ENCODE measurements at places on chromosomes 12 and 14. TPM values are rescaled to one million over a fixed set of nuclear protein-coding genes. Genes with fewer than 3 reads are reported as not detected.

DNA sequence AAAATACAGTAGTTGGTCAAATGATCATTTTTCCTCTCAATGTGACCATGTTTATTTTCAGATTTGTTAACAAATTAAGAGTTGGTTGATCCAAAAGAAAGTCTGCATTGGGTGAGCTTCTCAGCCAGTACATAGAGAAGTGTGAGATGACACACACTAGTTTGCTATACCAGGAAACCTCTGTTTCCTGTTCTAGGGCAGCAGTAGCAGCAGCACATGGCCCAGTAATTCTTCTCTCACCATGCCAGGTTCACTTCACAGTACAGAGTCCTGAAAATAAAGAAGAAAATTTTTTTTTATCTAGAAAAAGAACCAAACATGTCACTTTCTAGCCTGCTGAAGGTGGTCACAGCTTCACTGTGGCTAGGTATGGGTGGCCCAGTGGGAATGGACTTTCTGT, 250.2 kb upstream of the OR4E1 start:
- DNase-seq = no peak

Gene LMNTD1
- not detected for total RNA-seq

DNA sequence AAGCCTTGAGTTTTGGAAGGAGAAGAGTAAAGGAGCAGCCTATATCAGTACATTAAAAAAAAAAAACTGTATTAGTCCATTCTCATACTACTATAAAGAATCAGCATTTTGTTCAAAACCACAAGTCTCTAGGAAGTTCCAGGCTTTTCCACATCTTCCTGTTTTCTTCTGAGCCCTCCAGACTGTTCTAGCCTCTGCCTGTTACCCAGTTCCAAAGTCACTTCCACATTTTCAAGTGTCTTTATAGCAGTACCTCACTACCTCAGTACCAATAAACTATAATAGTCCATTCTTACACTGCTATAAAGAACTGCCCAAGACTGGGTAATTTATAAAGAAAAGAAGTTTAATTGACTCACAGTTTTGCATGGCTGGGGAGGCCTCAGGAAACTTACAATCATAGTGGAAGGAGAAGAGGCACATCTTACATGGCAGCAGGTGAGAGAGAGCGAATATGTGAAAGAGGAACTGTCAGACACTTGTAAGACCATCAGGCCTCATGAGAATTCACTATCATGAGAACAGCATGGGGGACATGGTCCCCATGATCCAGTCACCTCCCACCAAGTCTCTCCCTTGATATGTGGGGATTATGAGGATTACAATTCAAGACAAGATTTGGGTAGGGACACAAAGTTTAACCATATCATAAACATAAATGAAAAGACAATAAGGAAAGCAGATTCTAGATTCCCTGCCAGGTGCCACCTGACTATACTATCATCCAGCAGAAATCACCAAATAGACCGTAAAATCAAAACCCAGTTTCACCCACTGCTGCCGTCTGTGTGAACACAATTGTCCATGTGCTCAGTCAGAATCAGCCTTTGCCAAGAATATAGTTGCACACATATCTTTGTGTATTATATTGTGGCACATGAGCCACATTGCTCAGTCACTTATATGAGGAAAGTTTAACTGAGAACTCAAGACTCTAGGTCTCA, 27.8 kb downstream of the TOGARAM1 start:
- DNase-seq = no peak

DNA sequence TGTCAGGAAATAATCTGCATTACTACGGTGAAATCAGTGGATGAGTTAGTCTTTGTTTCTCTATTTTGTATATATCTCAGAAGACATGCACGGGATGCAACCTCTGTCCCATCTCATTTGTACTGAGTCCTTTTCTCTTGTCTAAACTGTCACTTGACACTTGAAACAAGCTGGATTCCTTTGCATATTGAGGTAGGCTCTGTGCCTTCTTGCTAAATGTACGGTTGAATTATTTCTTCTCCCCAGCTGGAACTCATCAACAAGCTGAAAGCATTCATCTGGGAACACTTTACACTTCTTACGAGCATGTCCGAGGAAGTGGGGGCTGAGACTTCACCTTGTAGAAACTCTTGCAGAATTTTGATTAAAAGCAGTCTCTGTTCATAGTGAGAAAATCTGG, 119.5 kb downstream of the VEZT start:
- DNase-seq = no peak

DNA sequence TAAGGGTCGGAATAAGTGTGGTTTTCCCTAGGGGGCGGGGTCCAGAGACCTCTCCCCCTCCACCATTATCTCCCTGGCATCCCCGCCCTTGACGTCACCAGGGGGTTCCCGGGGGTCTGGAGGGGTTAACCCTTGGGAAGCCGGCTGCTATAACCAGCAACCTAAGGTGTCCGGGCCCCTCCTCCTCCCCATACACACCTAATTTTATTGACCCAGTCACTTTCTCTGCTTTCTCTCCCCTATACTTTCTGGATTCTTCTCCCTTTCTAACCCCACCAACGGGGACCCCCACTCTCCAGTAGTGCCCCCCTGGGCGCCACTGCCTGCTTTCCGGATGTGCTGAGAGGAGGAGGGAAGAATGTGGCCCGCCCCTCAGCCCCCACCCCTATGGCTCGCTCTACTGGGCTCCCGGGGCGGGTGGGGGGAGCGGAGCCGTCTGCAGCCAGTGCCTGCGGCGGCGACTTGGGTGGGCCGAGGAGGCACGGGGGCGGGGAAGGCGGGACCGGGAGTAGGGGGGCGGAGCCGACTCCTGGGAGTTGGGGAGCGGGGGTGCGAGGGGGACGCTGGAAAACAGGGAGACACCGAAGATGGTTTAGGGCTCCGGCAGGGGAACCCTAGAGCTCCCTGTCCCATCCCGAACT, 1.8 kb downstream of the GLI1 start:
- DNase-seq = peak; percentile 79

All from left ventricle myocardium superior (tissue), 1 donor.